ENCODE measurements at places on chromosomes 3 and 15.

DNA sequence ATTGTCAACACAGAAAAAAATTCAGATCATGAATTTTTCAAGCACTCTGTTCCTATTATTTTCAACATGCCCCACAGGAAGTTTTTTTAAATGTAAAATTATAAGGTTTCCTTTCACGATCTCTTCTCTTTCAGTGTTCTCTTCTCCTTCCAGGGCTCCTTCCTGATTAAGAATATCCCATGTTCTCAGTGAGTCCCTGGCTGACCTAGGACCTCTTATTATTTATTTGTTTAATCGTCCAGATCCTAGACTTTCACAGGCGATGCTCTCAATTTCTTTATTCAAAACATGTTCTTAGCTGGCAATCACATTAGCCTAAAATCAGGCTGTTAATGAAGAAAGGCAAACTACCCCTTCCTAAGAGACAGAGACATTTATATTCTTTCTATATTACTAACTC lies 124.3 kb downstream of the ABI3BP start:
- DNase-seq = no peak

- DNase-seq = no peak
These were observed 44.5 kb upstream of the ZPLD1 start for GRCh38 chr3:102390171-102390864.

DNA sequence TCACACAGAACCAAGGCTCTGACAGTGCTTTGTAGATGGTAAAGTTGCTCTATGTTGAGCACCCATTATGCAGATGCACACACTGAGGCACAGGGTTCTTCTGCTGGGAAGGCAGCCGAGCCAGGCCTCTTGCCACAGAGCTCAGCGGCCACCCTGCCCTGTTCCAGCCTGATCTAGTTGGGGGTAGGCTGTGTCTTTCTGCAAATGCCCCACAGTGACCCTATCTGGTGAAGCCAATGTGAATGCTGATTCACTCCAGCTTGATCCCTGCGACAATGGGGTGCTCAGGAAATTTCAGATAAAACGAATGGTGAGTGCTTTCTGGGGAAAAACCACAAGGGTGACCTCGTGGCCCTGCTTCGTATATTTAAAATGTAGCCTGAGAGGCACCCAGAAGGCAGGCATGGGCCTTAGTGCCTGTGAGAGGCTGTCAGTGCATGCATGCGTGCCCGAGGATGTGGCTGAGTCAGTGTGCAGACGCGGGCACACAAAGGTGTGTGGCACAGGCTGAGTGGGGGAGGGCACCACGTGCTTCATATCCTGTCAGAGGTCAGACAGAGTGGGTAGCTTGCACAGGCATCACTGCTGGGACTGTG lies 85.7 kb downstream of the ATP2B2 start:
- no peak for DNase-seq

DNA sequence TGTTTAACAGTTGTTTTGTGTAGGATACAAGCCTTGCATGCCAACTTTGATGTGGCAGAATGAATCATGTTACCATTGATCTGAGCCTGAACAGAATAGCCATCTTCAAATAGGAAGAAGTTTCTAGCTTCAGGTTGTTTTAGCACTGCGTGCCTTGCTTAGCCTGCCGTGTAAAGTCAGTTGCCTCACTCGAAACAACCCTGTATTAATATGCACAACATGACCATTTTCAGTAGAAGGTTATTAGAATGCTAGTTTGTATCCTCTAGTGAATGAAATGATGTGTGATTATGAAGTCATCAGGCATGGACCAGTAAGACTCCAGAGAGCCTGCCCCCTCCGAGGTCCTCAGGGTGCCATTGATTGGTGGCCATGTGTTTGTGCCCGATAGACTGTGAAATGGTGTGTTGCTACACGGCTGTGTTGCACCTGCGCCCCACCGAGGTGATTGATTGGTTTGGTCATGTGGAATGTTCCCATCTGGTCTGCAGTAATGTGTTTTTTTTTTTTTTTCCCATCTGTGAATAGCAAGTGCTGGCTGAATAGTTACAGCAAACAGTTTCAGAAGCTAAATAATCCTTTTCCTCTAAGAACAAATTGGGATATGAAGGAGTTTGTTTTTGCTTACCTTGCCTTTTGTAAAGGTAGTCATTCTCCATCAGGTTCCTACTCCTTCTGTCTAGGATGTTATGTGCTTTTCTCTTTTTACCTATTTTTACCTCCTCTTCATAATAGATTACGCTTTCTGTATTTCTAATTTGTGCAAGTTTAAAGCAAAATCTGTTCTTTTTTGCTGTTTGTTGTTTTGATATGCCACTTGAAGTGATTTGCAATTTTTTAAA lies 214.9 kb downstream of the TCF12 start:
- peak; percentile 25 for DNase-seq

DNA sequence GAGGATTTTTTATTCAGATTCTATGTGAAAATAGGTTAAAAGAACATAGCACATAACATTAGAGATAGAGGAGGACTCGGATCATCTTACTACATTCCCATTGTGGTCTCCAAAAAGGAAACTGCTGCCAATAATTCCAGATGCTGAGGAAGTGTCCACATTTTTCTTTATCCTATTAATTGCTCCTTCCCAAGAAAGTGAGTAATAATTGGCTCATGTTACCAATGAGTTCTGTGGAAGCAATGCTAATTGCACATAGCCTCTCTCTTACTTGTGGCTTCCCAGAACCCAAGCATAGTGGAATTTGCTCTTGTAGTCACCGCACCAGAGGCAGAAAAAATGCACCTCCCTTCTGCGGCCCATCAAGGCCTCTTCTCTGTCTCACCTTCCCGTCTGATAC lies 208.4 kb downstream of the PLOD2 start:
- DNase-seq = no peak

DNA sequence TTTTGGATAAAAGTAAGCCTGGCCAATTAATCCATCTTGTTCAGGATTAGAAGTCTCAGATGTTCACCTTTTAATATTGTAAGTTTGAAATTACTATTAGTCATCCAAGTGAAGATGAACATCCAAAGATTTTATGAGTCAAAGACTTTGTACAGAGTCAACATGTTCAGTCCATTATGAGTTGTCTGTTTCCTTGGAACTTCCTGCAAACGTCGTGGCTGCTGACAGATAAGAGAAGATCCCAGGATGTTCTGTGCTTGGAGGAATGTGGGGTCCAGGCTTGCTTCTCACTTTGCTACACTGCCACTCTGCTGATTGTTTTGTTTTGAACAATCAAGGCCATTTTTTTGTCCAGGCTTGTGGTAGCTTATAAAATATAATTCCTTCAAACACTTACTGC lies 74.3 kb upstream of the SLCO2A1 start:
- no peak for DNase-seq

- DNase-seq = no peak
These were observed 24.6 kb upstream of the ZNF502 start for GRCh38 chr3:44687898-44688297.

- no peak for DNase-seq
These were observed 10.3 kb upstream of the ARID3B start for GRCh38 chr15:74530771-74531143.

DNA sequence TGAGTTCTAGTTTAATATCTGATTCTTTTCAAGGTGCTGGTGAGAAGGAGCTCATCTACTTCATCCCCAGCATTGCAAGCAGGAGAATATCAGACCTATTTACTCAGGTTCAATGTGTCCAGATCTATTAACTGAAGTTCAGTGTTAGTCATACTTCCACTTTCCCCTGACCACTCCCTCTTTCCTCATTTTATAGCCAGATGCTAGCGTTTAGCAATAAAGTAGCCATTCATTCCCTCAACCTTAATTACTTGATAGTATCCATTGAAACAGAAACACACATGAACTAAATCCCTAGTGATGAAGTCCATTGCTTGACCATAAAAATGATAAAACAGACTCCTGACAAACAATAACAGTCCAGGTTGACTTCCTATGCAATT lies 60.0 kb downstream of the RPL22L1 start:
- no peak for DNase-seq

DNA sequence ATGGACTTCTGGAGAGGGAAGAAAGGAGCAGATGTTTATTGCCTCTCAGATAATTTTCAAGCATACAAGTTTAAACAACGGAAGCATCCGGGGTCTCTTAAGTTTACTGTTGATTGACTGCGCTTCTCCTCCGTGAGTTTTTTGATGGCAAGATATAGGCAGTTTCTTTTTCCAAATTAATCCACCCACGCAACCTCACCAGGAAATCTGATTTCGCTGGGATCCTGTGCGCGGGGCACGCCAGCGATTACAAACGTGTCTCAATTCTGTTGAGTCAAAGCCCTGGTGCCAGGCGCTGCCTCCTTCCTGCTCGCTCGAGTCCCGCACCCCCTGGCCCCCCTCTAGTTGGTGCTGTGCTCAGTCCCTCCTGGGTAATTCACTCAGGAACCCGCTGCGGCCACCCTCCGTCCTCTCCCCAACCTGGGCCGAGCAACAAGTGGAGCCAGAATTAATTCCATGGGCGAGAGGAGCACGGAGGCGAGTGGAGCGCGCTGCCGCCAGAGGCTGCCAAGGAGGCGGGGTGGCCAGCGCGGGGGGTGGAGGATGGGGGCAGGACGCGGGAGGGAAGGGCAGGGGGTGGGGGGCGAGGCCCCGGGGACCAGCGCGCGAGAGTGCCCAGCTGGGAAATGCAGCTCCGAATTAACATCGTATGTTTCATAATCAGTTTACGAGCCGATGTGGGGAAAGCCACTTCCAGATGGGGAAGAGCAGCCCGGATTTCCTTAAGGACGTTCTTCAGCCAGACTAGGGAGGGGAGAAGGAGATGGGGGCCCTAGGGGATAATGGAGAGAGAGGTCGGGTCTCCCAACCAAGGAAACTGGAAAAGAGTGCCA lies 6.0 kb downstream of the WNT5A start:
- DNase-seq = no peak

DNA sequence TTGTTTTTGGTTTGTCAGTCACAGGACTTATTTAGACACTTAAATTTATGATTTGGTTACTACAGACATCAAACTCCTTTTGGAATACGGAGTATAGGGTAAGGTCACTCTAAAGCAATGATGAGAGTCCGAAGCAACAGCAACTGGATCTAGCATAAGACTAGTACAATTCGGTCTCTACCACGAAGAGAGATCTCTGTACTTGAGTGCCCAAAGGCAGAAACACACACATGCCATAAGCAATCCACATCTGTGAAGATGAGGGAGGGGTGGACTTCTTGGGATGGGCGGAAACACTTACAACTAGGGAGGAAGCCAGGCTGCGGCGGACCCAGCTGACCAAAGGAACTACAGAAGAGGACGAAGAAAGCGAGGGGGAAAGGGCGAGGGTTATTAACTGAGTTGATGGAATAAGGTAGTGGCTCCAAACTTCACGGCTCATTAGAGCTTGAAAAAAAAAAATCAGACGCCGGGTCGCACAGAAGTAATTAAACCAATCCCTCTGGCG lies 595 bp downstream of the DPH6 start:
- peak; percentile 80 for DNase-seq

GRCh38 chr3:187360596-187360995 lies 7.6 kb upstream of the RTP4 start:
- no peak for DNase-seq

GRCh38 chr3:112302881-112303763 lies 9.1 kb upstream of the SLC9C1 start:
- DNase-seq = no peak

- no peak for DNase-seq
These were observed 233.8 kb downstream of the NTRK3 start for GRCh38 chr15:88022716-88023115.

- no peak for DNase-seq
These were observed 47.4 kb downstream of the SEMA6D start for GRCh38 chr15:47764666-47765065.

GRCh38 chr3:56365905-56366640 lies 102.2 kb downstream of the ERC2 start:
- no peak for DNase-seq

- no peak for DNase-seq
These were observed 9.2 kb downstream of the SKIC8 start for GRCh38 chr15:78290222-78290621.

Data from NCI-H2227 treated with DMSO at 0.1 percent for 48 hours (cell line).